Right ventricle myocardium superior (tissue), 1 donor: ENCODE measurements at places on chromosomes 2 and 18.

- DNase-seq: no peak
These were observed 134.2 kb downstream of the CBLN2 start for GRCh38 chr18:72409903-72410302.

- DNase-seq: no peak
These were observed 27.5 kb downstream of the BIN1 start for GRCh38 chr2:127079358-127079920.

DNA sequence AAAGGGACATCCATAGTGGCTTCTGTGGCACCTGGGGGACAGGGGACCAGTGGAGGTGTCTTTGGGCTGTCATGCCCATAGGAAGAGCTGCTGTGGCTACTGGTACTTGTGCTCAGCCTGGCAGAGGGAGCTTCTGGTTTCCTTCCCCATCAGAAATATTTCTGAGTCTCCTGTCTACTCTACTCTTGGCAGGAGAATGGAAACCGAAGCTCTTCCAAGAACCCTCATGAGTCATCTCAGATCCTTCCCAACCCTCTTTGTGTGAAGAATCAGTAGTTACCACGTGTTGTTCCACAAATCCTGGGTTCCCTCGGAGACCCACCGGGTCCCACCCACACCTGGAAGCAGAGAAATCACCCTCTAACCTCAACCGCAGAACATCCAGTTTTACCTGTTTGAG is 234.9 kb downstream of the FHOD3 start:
- DNase-seq: no peak

DNA sequence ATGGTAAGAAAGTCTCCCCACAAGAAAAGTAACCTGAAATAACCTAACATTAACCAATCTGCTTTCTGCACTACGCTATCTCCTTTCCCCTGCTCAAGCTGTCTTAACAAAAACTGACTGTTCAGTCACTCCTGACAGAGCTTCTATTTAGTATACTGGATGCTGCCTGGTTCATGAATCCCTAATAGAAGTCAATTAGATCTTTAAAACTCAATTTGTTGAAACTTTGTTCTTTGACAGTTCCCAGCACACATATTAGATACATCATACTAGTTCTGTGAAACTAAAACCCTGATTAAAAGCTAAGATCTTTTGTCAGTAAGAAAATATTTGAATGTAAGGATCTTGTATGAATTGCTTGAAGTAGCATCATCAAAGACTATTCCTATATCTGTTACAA is 287.4 kb downstream of the RBM43 start:
- no peak for DNase-seq

GRCh38 chr2:53077413-53077812 is 690.2 kb upstream of the CHAC2 start:
- DNase-seq: no peak

GRCh38 chr2:65050931-65051330 is 5.3 kb upstream of the CEP68 start:
- no peak for DNase-seq

DNA sequence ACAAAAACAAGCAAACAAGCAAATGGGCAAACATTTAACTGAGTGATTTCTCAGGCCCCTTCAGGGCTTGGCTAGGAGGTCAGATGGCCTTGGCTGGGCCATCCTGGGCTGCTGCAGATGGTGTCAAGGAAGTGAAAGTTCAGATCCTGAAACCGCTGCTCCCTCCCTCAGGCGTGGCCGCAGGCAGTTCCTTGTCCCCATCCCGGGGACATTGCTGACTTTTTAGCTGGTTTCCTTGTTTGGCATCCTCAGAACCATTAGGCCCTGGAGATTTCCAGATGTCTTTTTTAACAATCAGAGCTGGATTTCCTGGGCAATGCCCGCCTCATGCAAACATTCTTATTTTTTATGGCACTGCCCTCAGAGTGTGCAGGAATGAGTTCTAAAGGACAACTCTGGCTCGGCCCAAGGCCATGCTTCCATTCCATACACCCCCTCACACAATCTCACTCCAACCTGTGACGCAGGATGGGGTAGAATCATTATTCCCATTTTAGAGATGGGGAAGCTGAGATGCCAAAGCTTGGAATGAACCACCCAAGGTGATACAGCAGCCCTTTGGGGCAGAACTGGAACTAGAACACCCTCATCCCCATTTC is 86.1 kb upstream of the ZCCHC2 start:
- peak; percentile 79 for DNase-seq

GRCh38 chr2:72103690-72104089 is 44.0 kb downstream of the CYP26B1 start:
- DNase-seq: no peak

DNA sequence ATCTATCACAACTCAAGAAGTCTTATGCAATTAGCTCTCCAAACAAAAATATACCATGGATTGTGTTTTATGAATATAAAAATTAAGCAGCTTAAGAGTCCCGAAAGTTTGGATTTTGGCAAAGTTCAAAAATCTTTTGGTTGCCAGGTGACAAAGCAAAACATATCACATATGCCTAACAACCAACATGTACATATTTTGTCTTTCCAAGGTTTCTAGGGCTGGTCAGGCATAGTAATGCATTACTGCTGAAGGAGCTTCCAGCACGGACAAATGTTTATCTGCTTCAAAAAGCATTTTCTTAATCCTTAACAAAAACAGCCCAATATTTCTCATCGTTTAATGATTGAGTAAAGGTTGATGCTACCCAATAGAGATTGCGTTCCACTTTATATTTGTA is 1327.1 kb upstream of the ZEB2 start:
- no peak for DNase-seq

- no peak for DNase-seq
These were observed 288.4 kb upstream of the TRIB2 start for GRCh38 chr2:12428324-12428723.

DNA sequence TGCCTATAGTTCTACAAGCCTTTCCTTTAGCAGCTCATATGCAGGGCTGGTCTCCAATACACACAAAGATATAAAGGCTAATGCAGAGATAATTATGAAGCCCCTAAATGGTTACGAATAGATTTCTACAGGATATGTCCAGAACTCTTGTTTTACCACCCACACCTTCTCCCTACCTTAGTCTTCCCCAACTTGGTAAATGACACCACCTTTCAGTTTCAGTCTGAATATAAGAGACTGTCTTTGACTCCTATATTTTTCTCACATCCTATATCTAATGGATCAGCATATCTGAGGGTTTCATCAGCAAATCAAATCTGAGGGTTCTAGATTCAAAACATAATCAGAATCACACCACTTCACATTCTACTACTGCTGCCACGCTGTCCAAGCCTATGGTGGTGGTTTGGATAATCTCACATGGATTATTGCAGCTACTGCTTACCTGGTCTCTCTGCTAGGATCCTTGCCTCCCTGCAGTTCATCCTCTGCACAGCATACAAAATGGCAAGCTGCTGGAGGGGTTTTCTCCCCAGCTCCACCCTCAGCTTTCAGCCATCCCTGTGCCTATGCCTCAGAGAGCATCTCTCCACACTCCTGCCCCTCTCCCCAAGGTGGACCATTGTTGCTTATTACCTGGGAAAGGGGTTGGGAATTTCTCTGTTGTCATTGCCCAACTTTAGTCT is 178.0 kb upstream of the SPOPL start:
- no peak for DNase-seq

- DNase-seq: no peak
These were observed 437.8 kb downstream of the NYAP2 start for GRCh38 chr2:225837328-225837727.

DNA sequence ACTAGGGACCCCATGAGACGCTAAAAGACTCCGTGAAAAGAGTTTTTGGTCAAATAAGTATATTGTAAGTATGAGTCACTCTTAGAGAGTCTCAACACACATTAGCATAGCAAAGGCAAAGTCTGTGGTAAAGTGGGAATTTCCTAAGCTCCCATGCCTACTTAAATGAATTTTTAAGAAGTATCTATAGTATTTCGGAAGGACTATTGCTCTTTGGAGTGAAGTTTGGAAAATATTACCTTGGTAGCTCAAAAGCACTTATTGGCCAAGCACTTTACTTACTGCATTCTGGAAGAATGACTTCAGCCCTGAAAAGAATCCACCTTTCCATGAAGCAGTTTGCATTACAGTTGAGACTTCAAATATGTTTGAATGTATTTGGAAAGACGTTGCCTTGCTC is 57.1 kb downstream of the CAVIN2 start:
- no peak for DNase-seq

GRCh38 chr2:182587831-182588230 is 128.2 kb upstream of the DNAJC10 start:
- DNase-seq: no peak

GRCh38 chr2:211205358-211205757 is 649.0 kb downstream of the CPS1 start:
- DNase-seq: no peak

GRCh38 chr2:230575642-230576324 is 136.9 kb upstream of the CAB39 start:
- DNase-seq: no peak

- DNase-seq: no peak
These were observed 106.0 kb upstream of the TAF1B start for GRCh38 chr2:9737053-9737875.

DNA sequence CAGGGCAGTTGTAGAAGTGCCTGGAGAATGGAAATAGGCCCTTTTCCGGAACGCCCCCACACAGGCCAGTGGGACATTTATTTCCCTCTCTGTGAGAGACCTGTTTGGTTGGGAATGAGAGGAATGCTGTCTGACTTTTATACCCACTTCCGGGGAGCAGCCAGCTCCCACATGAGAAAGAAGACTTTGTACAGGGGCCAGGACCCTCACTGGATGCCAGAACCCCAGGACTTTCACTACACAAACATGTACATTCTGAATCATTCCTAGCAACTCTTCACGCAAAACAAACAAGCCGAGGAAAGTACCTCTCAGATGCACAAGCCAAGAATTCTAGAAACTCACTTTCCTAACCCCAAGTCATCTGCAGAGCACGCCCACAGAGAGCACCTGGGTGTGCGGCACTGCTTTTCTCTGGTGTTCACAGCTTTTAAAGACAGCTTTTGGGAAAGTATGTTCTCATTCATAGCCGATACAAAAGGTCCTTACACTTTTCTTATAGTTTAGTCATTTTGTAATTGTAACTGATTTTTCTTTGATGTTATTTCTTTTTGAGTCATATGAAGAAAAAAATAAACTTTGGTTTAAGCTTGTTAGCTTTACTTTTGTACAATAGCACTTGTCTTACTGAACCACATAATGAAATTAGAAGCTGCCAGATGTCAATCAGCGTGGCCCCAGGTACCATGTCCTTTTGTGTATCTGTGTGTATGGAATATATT is 856.1 kb upstream of the ID2 start:
- no peak for DNase-seq

DNA sequence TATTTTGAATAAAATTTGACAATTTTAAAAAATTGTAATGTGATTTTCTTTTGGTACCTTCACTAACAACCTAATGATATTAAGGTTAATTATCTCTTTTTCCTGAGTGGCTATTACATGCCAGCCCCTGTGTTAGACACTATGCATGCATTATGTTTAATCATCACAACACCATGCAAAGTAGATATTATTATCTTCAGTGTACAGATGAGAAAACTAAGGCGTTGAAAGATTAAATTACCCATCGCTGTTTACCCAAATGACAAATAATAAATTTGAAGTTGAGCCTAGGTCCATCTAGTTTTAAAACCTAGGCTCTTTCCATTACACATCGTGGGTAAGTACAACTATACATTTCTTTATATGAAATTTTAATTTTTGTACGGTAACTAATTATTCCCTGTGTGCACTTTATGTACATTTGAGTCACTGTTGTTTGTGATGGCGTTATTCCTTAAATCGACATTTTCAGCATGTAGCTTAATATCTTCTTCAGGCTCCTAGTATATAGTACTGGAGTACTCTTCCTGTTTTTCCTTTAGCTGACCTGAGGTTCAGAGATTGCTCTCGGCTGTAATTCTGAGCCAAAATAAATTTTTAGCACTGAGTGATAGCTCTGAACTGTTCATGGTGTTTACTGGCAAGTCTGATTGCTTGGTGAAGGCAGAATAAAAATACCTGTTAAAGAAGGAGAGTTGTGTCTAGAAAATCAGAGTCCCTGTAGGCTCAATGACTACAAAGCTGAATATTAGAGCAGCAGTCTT is 13.9 kb upstream of the MBD2 start:
- no peak for DNase-seq

- no peak for DNase-seq
These were observed 115.0 kb downstream of the ST6GAL2 start for GRCh38 chr2:106770986-106771385.

- DNase-seq: peak; percentile 43
These were observed 311.2 kb downstream of the LPIN1 start for GRCh38 chr2:12057436-12058166.

- no peak for DNase-seq
These were observed 48.2 kb downstream of the CRIM1 start for GRCh38 chr2:36403675-36404230.

DNA sequence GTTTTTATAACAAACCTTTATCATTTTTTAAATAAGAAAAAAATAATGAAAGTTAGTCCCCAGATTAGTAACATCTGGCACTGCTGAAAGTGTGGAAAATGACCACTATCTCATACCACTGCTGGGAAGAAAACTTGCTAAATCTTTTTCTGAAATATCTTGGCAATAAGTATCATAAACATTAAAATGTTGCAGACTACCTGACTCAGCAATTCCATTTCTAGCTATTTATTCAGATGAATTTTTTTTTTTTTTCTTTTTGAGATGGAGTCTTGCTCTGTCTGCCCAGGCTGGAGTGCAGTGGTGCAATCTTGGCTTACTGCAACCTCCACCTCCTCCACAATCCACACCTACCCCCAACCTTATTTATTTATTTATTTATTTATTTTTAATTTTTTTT is 35.3 kb upstream of the SOS1 start:
- no peak for DNase-seq

DNA sequence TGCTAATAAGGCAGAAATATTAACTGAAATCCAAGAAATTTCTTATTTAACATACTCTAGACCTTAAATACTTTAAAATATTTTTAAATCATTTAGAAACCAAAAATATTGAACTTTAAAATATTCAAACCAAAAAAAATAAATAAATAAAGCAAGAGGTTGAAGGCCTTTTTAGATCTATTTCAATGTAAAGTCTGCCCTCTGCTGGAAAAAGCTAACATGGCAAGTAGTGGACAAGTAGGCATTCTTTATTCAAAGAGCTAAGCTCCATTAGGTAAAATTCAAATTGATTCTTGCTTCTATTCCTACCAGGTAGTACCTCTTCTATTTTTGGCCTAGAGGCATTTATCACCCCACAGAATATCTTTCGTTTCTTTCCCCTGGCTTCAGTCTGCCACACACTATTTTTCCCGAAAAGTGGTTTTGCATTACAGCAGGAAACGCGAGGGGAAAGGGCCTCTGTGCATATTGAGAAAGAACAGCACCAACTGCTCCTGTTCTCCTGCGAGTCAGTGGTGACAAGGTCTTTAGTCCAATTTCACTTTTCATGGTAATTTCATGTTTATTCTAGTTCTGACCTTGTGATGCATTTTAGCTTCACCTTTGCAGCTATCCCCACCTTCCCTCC is 20.4 kb downstream of the IFIH1 start:
- no peak for DNase-seq

DNA sequence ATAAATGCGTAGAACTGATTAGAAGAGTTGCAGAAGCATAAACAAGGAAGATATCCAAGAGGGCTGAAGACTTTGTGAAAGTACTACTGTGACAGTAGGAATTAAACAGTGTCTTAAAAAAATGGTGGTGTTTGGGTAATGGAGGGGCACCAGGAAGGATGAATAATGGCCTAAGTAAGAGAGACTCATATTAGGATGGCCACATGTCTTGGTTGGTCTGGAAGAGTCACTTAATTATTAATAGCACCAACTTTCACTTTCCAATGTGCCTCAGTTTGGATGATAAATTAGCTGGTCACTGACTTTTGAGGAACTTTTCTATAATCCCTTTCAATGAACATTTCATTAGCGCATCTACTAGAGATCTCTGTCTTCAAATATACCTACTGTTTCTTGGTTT is 372.2 kb downstream of the NYAP2 start:
- DNase-seq: no peak

- no peak for DNase-seq
These were observed 29.5 kb downstream of the RNF144A start for GRCh38 chr2:6946722-6947121.
